ENCODE measurements at places on chromosomes 5 and 9. TPM values are rescaled to one million over a fixed set of nuclear protein-coding genes. Genes with fewer than 3 reads are reported as not detected.
A peak's percentile ranks its signal among the peaks of the same experiment; 100 is the strongest.

CARTPT gene
- not detected for total RNA-seq

MED10 gene
- 17.5 TPM for total RNA-seq

GFPT2 gene
- 54.4 TPM for total RNA-seq

NMUR2 gene
- total RNA-seq = not detected

ROR2 gene
- total RNA-seq = 26.5 TPM

CA9 gene
- total RNA-seq = 1.5 TPM

CARD9 gene
- total RNA-seq = 1.1 TPM

PSD2 gene
- total RNA-seq = 0.08 TPM

FBP2 gene
- total RNA-seq = not detected

LCN9 gene
- total RNA-seq = not detected

PCDHGB6 gene
- total RNA-seq = 3.8 TPM

PCDHA9 gene
- total RNA-seq = 0.49 TPM

IGIP gene
- 13.7 TPM for total RNA-seq

PSMB7 gene
- 209 TPM for total RNA-seq

- peak; percentile 52 for DNase-seq
Measured at GRCh38 chr9:14313951-14314423, at the start of gene NFIB. NFIB (minus strand) TSS chr9:14314141; CDS start chr9:14313511, 630 bp downstream.

GRCh38 chr5:129077433-129078075 lies 17.0 kb upstream of the ISOC1 start:
- DNase-seq = no peak

- no peak for DNase-seq
Measured at GRCh38 chr9:133269537-133270362, 5.3 kb downstream of the ABO start.

DNA sequence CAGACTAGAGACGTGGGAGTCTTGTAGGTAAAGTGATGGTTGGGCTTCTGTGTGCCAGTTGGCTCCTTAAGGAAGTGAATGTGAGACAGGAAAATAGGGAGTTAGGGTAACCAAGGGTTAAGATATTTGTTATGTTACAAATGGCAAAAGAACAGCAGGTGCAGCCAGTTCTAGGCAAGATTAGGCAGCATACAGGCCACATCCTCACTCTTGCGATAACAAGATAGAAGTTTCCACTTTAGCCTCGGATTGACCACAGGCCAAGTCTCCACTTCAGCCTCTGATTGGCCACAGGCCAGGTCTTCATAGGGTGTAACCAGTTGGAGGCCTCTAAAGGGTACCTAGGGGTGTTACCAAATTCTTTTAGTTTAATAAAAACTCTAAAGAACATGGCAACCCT lies 54.6 kb upstream of the ABCA1 start:
- DNase-seq = no peak

GRCh38 chr5:96396878-96397277 lies 36.2 kb downstream of the PCSK1 start:
- DNase-seq = no peak

DNA sequence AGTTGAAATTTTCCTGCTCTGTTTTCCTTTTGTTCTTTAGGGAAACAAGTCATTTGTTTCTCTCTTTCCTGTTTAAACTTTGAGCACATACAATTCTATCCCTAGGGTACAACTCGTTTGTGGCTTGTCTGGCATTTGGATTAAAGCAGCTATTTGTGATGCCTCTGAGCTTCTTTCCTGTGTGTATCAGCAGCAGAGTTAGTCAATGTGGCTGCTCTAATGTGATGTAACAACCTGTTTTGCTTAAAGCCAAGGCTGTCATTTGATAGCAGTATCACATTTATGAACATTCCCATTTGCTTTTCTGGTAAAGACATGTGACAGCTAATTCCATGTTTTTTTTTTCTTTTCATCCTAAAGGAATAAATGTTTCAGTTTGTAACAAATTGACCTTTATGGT lies 314.3 kb upstream of the CHD1 start:
- no peak for DNase-seq

DNA sequence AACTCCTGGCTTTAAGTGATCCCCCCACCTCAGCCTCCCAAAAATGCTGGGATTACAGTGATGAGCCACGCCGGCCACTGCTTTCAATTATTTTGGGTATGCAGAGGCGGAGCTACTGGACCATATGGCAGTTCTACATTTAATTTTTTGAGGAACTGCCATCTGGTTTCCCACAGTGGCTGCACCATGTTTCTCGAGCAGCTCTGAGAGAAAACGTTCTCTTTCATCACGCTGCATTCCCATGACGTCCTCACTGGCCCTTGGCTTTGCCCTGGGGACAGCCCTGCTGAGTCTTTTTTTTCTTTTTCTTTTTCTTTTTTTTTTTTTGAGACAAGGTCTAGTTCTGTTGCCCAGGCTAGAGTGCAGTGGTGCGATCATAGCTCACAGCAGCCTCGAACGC lies 35.5 kb upstream of the GRHPR start:
- no peak for DNase-seq

- DNase-seq = no peak
Measured at GRCh38 chr5:72057816-72058215, 49.5 kb upstream of the MAP1B start.

DNA sequence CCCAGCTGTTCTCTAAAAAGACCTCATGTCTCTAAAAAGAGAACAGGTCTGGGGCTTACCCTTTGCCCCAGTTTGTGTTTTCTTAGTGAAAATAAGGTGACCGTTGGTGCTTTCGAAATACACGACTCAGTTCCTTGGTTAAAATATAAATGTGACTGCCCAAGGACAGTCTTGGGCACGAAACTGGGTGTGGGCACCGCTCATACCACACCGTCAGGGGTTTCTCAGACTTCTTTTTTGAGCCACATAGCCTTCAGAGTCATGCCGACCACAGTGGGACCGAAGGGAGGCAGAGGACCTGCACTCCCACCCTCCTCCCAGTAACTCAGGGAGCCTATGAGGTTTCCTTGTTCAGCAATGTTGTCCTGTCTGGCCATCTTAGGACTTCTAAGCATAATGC lies 6.5 kb downstream of the SNX18 start:
- DNase-seq = no peak

DNA sequence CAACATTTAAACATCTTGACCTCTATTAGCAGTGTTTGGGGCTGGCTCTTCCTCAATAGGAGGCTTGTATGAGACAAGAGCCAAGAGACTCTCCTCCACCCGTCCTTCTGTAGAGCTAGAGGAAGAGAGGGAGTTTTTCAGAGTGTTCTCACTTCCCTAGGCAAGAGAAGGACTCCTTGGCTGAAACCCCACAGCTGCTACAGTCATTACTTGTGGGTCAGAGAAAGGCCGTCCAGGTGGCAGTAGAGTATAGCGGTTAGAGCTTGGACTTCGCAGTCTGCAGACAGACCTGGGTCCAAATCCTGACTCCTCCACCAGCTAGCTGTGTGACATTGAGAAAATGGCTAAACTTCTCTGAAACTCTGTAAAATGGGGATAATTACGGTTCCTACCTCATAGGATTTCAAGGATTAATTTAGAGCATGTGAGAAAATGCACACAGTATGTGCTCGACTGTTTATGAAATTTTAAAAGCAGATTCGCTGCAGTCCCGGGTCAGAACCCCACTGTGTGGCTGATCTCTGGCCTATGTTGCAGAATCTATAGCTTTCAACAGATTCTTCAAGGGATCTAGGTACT lies 80.8 kb upstream of the ARAP3 start:
- DNase-seq = no peak

GRCh38 chr5:130571076-130571475 lies 594.0 kb downstream of the HINT1 start:
- DNase-seq = no peak

- DNase-seq = no peak
Measured at GRCh38 chr5:42974536-42974935, 65.6 kb downstream of the ANXA2R start.

- no peak for DNase-seq
Measured at GRCh38 chr9:125085703-125086477, 57.4 kb downstream of the SCAI start.

- no peak for DNase-seq
Measured at GRCh38 chr9:11559001-11559776, 946.4 kb upstream of the PTPRD start.

- no peak for DNase-seq
Measured at GRCh38 chr5:39080168-39080567, 6.0 kb upstream of the RICTOR start.

DNA sequence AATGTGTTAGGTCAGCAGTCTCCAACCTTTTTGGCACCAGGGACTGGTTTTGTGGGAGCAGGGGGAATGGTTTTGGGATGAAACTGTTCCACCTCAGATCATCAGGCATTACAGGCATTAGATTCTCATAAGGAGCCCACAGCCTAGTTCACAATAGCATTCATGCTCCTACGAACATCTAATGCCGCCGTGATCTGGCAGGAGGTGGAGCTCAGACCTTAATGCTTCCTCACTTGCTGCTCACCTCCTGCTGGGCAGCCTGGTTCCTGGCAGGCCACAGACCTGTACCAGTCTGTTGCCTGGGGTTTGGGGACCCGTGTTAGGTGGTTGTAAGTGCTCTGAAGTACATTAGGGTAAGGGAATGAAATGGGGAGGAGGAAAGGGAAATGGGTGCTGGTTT lies 9.7 kb upstream of the CTNNA1 start:
- no peak for DNase-seq

GRCh38 chr5:139814191-139814601 lies 18.6 kb downstream of the PSD2 start:
- no peak for DNase-seq

DNA sequence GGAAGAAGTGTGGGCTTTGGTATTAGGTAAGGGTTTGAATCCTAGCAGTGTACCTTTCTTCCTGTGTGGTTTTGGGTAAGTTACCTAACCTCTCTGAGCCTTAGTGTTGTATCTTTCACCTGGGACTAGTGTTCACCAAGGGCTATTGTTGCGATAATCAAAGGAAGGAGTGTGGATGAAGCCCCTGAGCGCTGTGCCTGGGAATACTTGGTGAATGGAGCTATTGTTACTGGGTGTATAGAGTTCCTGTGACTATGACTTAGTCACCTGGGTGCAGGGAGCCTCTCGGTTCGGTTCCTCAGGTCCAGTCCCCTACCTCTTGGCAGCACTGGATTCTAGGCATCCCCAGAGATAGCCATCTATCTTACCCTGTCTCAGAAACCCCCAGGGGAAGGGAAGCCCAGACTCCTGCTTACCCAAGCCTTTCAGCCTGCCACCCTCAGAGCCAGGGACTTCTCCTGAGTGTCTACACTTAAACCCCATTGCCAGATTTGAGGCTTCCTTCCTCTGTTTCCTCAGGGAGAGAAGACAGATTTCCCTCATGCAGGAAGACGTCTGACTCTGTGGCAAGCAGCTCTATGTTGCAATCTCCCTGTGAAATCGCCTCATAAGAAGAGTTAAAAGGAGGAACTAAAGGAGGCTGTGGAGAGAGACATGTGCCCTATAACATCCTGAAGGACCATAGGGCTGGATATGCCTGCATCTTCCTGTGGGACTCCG lies 181.0 kb upstream of the PITX1 start:
- peak; percentile 46 for DNase-seq

GRCh38 chr5:138102454-138103318 lies 18.9 kb downstream of the WNT8A start:
- no peak for DNase-seq

GRCh38 chr9:101434998-101435397 lies 576 bp downstream of the ALDOB start:
- DNase-seq = no peak

DNA sequence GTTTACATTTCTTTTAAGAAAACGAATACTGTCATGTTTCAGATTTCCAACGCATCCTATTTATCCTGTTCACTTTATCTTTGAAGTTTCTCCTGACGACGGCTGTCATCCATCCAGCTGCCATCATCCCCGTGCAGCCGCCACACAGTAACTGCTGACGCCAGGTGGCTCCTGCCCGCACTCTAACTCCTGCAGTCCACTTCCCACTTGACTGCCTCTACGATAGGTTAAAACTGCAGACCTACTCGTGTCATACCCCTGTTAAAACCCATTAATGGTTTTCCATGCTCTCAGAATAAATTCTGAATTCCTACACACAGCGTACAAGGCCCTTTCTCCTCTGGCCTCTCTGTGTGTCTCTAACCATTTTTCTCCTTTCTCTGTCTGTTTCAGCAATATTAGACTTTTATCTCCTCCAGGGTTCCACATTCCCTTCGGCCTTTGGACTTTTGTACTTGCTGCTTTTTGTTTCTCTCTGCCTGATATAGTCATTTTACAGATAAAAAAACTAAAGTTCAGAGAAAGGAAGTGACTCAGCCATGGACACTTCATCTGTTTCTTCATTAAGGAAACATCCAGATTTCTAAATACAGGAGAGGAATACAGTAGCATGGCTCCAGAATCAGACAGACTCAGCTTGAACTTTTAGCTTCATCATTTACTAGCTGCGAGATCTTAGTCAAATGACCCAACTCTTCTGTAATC lies 84.9 kb downstream of the ADAMTS12 start:
- peak; percentile 72 for DNase-seq
